IPS DF 19.7 (cell line): ENCODE measurements at places on chromosomes 4 and X.

- DNase-seq: no peak
These were observed 66.3 kb upstream of the MAD2L1 start for GRCh38 chr4:120132935-120133334.

DNA sequence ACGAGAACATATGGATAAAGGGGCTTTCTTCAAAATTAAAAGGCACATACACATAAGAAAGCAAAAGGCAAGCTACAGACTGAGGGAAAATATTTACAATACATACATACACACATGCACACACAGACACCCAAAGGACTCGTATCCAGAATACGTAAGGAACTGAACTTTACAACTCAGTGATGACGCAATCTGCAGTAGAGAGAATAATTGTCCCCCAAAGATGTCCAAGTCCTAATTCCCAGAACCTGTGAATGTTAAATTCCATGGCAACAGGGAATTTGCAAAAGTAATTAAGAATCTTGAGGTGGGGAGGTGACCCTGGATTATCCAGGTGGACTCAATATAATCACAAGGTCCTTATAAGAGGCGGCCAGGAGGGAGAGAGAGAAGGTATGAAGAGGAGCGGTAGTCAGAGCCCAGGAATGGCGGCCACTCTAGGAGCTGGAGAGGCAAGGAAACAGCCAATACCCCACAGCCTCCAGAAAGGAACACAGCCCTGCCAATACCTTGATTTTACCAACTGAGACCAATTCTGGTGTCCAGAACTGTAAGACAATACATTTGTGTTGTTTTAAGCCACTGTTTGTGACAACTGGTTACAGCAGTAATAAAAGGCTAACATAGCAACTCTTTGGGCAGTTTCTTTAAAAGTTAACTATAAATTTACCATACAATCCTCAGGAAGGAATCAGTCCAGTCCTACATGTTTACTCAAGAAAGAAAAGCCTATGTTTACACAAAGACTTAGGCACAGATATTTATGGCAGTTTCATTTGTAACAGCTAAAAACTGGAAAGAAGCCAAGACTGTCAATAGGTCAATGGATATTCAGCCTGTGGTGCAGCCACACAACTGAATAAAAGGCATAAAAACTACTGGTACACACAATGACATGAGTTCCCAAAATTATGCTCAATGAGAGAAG is 27.3 kb upstream of the STS start:
- no peak for DNase-seq

GRCh38 chr4:185573651-185574199 is 38.4 kb upstream of the PDLIM3 start:
- DNase-seq: no peak

DNA sequence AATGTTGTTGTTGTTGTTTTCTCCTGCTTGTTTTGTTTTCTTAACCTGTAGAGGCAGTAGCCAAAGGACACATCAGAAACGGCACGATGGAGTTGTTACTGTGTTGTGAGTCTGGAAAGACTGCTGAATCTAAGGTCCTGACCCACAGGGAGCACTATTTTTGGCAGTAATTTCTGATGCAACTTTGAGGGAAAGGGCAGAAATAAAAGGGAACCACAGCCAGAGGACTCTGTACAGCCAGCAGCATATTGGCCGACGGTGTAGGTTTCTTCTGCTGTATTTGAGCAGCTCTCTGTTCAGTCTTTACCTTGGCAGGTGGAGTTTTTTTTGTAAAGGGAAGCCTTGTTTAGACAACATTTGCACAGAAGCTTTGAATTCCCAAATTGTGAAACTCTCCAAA is 203.0 kb upstream of the GPR101 start:
- DNase-seq: no peak

GRCh38 chr4:135718019-135718418 is 1516.4 kb upstream of the PABPC4L start:
- no peak for DNase-seq

- DNase-seq: no peak
These were observed 223.0 kb downstream of the MID1 start for GRCh38 chrX:10397349-10397748.
